ENCODE measurements at places on chromosomes 5 and 9.

GRCh38 chr5:149435015-149435376 is 55.9 kb upstream of the IL17B start:
- no peak for DNase-seq

DNA sequence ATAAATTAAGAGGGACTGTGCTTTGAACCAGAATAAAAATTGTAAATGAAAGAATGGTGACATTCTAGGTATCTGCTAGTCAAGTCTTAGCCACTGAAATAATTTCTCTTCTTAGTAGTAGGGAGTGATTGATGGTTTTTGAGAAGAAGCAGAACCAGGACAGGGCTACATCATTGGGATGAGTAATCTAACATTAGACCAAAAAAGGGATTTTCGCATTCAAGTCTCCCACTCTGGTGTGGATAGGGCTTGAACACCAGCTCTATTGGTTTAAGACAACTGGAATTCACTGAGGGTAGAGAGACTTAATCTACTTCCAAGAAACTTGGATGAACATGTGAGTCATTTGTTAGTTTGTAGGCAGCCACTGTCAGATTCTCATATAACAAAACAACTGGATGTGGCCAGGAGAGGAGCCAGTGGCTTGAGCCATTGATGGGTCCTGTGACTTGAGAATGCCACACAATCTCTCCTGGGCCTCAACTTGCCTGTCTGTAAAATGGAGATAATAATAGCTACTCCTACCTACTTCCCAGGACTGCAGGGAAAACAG is 16.6 kb downstream of the FAT2 start:
- DNase-seq, result no peak

- DNase-seq, result no peak
These were observed 49.6 kb upstream of the KIF2A start for GRCh38 chr5:62256161-62257019.

DNA sequence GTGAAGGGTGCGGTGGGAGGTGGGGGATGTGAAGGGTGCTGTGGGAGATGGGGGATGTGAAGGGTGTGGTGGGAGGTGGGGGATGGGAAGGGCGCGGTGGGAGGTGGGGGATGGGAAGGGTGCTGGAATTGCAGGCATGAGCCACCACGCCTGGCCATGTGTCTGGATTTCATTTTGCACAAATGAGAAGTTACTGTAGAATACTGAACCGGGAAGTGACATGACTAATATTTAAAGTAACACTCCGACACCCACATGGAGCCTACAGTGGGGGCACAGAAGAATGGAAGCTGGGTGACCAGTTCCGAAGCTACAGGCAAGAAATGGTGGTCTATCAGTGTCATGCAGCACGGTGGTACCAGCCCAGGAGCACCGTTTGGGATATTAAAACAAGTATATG is 69.9 kb upstream of the SPTLC1 start:
- DNase-seq, result no peak

- no peak for DNase-seq
These were observed 22.4 kb downstream of the GNAQ start for GRCh38 chr9:78009186-78009585.

DNA sequence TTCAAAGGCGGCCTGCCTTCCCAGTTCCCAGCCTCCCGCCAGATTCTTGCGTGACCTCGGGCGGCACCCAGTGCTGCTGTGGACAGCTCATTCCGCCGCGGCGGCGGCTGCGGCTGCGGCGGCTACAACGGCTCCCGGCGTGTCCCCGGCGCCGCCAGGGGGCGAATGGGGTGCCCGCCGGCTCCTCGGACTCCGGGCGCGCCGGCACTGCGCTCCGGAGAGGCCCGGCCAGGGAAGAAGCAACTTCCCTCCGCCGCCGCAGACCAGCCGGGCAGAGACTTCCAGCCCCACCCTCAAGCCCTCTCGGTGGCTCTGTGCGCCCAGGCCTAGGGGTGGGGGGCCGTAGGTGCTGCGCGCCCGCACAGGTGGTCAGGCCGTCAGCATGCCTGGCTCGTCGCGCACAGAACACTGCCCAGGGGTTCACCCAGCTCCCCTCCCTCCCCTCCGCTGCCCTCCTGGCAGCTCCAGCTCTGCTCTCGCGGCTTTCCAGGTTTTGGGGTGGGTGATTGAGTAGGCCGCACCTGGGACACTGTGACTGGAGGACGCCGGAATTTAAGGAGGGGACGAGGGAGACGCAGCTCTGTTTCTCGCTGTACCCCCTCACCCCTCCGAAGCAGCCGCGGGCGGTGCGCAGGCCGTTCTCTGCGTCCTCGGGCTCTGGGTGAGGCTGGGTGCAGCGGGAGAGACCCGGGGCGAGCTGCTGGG is 20.2 kb downstream of the IGIP start:
- no peak for DNase-seq

DNA sequence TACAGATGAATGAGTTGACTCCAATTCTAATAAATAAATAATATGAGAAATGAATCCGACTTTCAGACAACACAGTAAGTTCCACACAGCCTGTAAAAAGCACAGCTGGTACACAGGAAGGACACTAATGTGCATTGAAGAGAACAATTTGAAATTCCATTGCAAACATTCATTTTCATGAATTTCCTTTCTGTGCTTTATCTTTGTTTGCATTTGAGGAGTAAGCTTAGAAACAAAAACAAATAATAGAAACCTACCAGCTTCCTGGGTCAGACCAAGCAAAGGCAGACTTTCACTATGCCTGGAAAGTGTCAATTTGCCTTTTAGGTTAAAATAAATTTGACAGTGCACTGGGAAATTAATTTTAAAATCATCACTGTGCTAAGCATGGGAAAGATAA is 143.8 kb upstream of the VLDLR start:
- no peak for DNase-seq

DNA sequence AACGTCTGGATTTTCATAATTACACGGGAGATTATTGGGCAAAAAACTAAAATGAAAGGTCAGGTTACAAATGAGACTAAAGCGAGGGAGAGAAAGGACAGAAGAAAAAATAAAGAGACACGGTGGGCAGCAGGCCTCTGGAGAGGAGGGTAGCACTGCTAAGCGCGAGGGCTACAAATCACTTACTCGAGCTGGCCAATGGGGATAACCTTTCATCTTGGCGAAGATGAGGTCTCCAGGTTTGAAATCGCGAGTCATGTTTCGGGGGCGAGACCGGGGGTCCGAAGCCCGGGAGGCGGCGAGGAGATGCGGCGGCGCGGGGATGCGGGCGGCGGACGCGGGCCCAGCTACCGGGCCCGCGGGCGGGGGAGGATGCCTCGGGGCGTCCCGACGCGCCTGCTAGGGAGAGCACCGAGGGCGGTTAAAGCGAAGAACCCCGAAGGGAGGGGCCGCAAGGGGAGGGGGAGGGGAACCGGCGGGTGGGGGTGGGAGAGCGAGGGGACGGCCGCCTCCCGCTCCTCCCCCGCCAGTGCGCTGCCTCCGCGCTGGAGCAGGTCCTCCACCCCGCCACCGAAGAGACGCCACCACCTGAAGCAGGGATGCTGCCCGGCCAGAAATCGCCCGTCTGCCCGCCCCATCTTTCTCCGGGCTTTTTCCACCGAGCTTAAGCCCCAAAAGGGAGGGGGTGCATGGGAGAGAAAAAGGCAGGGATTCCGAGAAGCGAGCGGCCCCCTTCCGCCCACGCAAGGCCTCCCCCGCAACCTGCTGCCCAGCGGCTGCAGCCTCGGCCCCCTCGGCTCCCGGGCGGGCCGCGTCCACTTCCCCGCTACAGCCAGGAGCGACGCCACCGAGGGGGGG is 610 bp downstream of the PSIP1 start:
- no peak for DNase-seq

DNA sequence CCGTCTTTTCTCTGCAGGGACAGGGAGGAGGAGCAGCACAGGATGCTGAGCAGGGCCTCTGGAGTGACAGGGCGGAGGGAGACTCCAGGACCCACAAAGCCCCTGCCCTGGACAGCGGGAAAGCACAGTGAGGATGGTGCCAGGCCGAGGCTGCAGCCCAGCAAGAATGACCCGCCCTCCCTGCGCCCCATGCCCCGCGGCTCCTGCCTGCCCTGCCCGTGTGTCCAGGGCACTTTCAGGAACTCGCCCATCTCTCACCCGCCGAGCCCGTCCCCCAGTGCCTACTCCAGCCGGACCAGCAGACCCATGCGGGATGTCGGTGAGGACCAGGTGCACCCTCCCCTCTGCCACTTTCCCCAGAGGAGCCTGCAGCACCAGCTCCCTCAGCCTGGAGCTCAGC is 9.1 kb upstream of the EXOC3 start:
- no peak for DNase-seq

DNA sequence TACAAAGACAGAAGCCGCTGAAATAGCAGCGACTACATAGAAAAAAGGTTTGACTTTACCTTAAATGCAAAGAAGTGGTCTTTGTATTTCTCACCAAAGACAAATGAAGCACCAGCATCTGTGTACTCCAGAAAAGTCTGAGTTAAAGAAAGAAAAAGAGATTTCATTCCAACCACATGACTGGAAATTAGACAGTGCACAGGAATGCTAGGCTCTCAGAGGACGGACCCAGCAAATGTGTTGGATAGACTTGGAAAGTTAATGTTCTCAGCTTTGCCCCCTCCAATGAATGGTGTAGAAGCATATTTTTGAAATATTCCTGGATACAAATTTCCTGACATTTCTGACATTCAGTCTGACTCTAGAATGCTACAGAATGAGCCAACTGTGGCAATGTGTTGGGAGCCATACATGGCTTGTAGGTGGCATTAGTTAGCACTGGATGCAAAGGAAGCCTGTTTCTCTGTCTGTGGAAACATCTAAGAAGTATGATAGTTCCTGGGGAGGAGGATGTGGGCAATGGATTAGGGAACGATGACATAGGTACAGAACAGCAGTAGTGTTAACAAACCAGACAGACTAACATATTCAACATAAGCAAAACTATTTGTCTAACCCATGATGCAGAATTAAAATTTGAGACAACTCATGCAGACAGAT is 43.3 kb downstream of the SLC28A3 start:
- peak; percentile 37 for DNase-seq

GRCh38 chr9:4318741-4319140 is 18.9 kb upstream of the GLIS3 start:
- DNase-seq, result no peak

DNA sequence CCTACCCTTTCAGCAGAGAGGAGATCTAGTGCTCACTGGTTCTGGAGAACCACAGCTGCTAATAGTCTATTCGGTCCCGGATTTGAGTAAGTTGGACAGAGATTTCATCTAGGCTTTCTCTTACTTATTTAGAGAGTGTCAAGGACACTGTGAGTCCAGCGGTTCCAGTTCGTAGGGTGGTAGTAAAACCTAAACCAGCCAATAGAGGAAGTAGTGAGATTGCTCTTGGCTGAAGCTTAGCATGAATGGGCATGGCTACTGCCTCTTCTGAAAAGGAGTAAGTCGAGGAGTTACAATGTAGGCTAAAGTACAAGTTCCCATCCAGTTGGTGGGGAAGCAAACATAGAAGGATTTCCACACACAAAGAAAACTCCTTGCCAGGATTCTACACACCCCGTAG is 109.6 kb upstream of the MOCS2 start:
- no peak for DNase-seq

- no peak for DNase-seq
These were observed 78.5 kb upstream of the PDE4D start for GRCh38 chr5:59972043-59972442.

DNA sequence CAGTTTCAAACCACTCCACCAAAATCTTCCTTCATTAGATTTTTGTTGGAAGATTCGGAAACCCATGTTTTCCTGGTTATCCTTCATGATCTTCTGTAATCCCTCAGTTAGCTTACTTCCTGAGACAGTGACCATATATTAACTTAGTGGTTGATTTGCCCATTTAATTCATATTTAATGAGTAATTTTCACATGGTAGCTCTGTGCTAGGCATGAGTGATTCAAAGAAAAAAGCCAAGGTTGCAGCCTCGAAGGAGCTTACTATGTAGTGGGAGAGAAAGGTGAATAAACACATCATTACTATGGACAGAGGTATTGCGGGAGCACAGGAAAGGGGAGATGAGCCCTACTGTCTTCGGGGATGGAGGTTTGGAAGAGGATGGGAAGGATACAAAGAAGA is 158.5 kb downstream of the TLE1 start:
- DNase-seq, result no peak

All from AG04449 (cell line).